ENCODE measurements at places on chromosomes 2 and 18.

DNA sequence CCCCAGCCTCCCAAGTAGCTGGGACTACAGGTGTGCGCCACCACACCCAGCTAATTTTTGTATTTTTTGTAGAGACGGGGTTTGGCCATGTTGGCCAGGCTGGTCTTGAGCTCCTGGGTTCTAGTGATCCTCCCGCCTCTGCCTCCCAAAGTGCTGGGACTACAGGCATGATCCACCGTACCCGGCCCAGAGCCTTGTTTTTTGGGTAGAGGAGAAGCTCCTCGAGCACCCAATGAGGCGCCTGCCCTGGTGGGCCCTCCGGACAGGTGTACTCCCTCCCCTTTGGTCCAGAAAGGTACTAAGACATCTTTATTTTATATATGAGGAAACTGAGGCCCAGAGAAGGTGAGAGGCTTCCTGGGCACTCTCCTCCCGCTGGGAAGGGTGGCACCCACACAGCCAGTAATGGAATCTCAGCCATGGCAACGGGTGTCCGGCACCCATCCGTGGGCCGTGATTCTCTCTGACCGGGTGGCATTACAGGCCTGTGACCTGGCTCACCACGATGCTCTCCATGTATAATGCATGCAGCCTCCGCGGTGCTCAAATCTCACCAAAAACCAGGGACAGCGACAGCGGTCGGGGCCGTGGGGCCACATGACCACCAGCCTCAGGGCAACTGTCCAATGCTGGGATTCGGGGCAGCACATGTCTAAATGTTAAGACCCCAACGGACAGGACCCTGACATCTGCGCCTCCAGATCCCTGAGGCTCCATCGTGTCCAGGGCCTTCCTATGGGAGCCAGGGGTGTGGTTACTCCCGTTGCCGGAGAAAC lies 16.8 kb upstream of the KLHL30 start:
- H3K36me3 ChIP-seq = no peaks in the 10 kb centered on the region
- DNase-seq = no peak
- H3K4me3 ChIP-seq = no peak overlapping the region
- no peak overlapping the region for H3K27ac ChIP-seq
- H3K4me1 ChIP-seq = no peaks in the 10 kb centered on the region
- peaks cover 29% of the 10 kb centered on the region for H3K27me3 ChIP-seq

DNA sequence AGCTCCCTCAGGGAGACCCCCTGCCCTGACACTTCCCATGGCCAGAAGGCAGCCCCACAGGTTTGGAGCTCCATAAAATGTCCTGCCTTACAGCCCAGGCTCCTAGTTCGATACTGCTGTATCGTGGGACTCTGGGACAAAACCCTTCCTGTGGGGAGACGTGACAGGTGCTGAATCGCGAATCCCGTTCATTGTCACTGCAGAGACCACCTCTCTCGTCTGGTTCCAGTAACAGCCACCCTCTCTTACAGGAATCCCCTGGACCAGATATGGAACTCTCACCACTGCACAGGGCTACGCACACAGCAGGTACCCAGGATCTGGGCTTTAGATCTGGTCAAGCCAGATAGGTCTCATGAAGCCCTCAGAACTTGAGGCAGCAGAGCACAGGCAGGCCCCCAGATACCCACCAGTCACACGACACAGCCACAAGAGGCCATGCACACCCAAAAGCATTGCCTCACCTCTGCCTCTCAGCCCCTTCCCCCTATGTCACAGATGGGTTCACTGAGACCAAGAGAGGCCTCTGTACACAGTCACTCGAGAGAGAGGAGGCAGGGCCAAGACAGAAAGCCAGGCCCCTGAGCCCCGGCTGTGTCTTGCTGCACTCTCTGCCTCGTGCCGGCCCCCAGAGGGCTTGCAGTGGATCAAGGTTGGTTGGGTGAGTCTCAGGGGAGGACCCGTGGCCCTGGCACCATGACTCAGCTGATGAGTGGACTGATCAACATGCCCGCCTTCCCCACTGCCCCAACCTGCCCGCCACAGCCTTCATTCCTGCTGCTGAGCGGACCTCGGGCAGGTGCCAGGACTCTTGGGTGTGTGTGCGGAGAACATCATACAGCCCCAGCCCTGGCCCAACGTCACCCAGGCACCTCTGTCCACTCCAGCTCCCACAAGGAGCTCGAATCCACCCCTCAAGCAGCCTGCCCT lies 7.6 kb downstream of the SDC1 start:
- H3K4me3 ChIP-seq = no peak overlapping the region
- peaks cover 1% of the 10 kb centered on the region for H3K4me1 ChIP-seq
- DNase-seq = no peak
- H3K36me3 ChIP-seq = no peaks in the 10 kb centered on the region
- peaks cover 30% of the 10 kb centered on the region for H3K27me3 ChIP-seq
- no peak overlapping the region for H3K27ac ChIP-seq

GRCh38 chr2:8230466-8230865 lies 451.4 kb upstream of the ID2 start:
- H3K4me1 ChIP-seq = peaks cover 15% of the 10 kb centered on the region
- peaks cover 58% of the 10 kb centered on the region for H3K27me3 ChIP-seq
- H3K4me3 ChIP-seq = no peak overlapping the region
- no peaks in the 10 kb centered on the region for H3K36me3 ChIP-seq
- no peak for DNase-seq

DNA sequence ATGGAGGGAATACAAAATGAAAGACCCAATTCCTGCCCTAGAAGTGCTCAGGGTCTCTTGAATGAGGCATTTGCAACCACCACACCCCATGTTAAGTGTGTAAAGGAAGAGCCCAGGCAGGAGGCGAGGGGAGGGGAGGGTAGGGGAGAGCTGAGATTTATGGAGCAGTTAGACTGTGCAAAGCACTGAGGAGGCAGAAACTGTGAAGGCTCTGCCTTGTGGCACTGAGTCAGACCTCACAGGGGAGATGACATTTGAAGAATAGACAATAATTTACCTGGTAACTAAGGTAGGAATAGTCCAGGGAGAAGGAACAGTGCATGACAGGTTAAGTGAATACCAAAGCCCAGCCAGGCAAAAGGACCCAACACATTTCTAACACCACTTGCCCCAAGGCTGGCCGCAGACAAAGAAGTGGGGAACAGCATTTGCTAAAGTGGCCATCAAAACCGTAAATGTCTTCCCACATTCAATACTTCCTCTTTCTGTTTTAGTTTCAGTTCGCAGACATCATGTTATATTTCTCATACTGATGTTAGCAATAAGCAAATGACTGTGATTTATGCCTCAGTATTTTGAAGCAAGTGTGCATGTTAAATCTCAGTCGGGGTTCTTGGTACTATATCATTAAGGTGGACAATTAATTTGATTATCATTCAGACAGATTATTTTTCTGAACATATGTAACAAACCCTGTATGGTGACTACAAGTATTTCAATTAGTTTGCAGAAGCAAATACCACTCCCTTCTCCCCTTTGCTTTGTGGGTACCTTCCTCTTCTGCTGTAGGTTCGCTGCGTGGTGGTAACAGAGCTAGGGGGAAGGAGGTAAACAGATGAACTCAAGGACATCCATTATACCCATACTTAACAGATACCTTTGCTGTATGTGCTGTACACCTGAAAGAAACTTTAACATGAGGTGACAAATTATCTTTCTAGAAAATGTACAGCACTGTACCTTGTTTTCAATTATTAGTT lies 27.5 kb downstream of the CDH20 start:
- peaks cover 11% of the 10 kb centered on the region for H3K4me1 ChIP-seq
- H3K27me3 ChIP-seq = peaks cover 14% of the 10 kb centered on the region
- H3K4me3 ChIP-seq = peak overlapping the region; percentile 1
- DNase-seq = peak; percentile 1
- H3K27ac ChIP-seq = peak overlapping the region; percentile 66

Measured in naive B cell (primary cell).